ENCODE measurements at places on chromosomes 2 and 18.

- DNase-seq: peak; percentile 61
These were observed 27.2 kb upstream of the PTPN2 start for GRCh38 chr18:12911025-12911928.

DNA sequence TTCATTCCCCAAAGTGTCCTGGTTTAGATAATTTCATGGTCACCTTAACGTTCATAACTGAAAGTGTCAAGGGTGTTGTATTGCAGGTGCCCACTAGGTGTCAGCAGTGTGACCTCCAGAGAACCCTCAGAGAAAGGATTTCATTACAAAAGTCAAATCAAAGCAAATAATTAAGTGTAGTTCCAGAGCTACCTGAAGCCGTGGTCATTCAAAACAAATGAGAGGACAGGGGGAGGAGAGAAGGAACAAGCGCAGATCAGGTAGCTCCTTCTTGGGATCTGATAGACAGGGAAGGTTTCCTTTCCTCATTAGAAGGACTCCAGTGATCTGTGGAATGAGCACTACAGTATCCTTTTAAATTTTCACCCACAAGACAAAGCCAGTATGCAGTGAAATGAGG lies at the start of gene SLC9A4:
TSS of gene SLC9A4 (plus strand) at position 207 of the 400 bp plus-strand sequence. CDS start 534 bp downstream, outside the sequence.
- peak; percentile 54 for DNase-seq

DNA sequence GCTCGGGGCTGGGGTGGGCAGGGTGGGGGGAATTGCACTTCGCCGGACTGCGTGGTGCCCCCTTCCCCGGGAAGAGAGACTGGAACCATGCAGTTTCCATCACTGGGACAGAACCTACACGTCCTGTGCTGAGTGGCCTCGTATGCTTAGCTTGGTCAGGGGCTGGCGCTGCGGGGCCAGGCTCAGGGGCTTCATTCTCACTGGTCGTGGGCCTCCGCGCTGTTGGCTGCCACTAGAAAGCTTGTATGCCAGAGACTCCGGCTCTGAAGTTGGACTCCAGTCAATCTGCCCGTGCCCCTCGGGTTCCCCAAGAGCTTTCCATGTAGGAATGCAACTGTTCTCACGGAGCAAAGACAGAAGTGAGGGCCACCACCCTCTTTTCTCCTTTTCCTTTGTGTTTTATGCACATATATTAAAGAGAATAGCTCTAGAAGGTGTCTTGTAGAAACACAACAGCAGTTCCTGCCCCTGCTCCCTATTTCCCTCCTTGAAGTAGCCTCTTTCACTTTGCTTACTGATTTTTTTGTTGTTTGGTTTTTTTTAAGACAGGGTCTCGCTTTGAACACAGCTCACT lies 64.0 kb upstream of the YWHAQ start:
- no peak for DNase-seq

DNA sequence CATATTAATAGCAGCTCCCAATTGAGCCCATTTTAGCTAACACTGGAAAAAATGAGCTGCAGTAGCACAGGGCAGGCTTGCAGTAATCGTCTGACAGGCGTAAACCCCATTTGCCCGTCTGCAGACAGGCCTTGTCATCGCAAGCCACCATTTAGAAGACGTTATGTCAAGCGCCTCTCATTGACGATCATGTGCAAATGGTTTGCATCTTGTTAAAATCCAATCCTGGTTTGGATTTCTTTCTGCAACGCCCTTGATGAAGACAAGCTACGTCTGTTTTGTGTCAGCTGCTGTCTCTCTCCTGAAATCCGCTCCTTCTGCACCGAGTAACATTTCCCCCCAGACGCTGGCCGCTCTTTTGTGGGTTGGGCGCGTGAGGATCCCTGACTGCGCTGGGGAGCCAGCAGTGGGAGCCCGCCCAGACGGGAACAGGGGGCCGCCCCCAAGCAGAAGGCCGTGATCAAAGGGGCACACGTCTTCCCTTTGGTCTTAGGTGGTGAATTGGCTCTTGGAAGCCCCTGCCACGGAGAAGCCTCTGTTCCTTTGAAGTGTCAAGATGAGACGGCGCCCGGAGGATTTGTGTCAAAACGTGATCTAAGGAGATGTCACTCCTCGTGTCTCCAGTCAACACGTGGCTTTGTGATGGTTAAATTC lies 84.2 kb upstream of the GPC1 start:
- DNase-seq: no peak

GRCh38 chr2:218993345-218994315 lies at the start of gene CRYBA2:
TSS of gene CRYBA2 (minus strand) at chr2:218993422. CDS start at chr2:218993176, 246 bp downstream.
- DNase-seq: no peak

GRCh38 chr2:53058526-53058925 lies 709.1 kb upstream of the CHAC2 start:
- DNase-seq: no peak

- no peak for DNase-seq
These were observed 129.3 kb downstream of the NUP35 start for GRCh38 chr2:183253441-183254130.

GRCh38 chr2:70942396-70943204 lies 6.9 kb downstream of the ATP6V1B1 start:
- DNase-seq: no peak

DNA sequence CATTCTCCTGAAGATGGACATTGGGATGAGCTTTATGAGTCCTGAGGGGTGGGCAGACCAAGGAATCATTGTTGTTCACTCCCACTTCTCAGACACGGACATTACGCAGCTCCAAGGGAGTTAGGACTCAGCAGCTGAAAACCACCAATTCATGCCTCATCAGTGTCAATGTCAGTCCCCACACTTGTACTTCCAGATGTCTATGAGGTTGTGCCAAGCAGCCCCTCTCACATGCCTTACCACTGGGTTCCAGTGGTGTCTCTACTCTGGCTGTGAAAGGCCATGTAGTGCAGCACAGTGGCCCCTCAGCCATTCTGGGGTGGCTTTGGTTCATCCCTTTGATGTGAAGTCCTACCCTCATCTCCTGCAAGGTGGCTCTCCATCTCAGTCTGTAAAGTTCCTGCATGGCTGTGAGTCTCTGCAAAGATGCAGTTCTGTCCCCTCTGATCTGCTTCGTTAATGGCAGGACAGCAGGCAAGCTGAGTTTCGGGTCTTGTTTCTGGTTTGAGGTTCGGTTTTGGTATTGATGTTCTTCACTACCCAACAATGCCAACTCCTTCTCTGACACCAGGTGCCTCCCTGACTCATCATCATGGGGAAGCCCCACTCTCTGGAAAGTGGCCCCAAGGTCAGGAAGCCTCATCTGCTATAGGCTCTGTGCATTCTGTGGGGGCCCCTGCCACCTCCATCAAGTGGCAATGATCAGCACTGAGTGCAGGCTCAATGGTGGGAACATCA lies 14.0 kb upstream of the COL6A3 start:
- peak; percentile 20 for DNase-seq

DNA sequence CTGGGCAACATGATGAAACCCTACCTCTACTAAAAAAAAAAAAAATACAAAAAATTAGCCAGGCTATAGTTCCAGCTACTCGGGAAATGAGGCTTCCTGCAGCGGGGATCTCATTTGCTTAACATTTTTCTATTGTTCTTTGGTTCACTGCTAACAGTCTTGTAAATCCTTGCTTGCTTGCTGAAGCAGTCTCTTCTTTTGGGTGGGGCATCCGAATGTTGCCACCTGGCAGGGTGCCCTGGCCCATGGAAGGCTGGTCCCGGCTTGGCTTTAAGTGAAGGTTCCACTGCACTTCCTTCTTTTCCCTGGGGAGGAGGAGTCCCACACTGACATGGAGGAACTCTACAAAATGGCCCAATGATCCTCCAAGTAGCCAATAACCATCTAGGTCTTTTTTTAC lies 6.0 kb upstream of the ANKRD29 start:
- DNase-seq: no peak

GRCh38 chr2:46164529-46165301 lies 132.5 kb upstream of the EPAS1 start:
- no peak for DNase-seq

DNA sequence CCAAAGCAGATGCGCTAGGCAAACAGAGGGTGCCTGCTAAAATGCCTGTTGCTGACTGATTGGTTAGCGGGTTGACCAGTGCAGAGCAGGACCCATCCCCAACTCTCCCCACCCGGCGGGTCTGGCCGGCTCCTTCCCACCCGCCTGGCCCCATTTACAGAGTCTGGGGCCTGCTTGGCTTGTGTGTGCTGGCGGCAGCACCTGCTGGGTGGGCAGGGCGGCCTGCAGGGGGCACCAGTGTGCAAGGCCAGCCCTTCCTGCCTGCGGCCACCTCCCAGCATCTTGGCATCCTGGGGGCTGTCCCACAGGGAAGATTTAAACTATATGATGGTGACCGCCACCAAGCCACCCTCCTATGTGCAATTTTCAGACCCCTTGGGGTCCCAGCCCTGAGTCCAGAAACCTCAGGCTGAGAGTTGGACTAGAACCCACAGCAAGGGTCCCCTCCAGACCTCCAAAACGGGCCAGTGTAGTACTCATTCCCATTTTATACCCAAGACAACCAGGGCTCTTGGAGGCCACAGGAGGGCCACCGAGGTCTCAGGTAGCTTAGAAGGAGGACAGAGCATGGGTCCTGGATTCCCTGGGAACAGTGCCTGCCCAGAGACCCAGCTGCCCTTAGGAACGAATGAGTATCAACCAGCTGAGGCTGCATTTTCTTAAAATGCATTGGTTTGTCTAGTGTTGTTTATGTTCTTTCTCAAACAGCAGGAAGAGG lies 173.6 kb downstream of the SMAD7 start:
- peak; percentile 67 for DNase-seq

GRCh38 chr2:140498360-140498759 lies 1632.5 kb downstream of the LRP1B start:
- no peak for DNase-seq

DNA sequence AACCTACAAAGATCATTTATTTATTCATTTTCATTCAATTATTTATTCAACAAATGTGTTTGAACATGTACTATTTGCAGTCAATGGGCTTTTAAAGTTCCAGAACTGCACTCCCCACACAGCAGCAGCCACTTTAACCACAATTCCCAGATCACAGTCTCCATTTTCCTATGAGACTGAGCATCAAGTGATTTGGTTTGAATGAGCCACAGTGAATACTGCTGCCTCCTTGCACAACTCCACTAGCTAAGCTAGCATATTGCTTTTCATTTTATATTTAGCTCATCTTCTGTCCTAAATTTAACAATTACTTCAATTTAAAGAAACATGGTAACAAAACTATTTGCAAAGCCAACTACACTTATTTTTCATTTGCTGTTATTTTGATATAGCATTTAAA lies 353.4 kb upstream of the VRK2 start:
- no peak for DNase-seq

GRCh38 chr2:126932966-126933710 lies 34.4 kb downstream of the TEX51 start:
- no peak for DNase-seq

DNA sequence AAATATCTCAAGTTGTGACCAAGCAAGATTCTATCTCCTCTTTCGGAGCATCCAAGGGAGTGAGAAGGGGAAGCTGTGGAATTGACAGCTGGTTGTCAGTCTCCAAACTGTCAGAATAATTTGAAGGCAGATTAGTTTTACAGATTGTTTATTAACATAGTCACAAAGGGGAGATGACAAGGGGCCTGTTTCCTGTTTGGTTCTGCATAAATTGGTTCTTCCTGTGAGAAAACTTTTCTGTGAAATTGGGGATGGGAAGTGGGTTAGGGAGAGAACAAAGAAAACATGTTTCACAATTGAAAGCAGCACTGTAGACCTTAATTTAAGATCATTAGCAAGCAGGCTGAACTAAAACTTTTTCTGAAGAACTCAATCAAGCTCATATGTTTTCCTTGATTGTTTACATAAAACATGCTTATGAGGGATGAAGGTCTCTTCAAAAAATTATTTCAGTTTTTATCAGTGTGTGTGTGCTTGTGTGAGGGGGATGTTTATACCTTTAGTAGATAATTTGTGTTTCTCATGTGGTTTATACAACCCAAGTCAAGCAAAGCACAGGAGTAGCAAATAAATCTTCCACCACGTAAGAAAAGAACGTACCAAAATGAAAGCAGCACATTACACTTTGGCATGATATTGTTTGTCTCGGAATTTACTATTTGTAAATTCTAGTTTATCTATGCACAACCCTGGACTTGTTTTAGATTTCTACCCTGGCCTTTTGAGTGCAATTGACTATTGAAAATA lies 604.9 kb upstream of the CDH2 start:
- no peak for DNase-seq

GRCh38 chr2:174246944-174247381 lies 1.4 kb downstream of the OLA1 start:
- DNase-seq: no peak

DNA sequence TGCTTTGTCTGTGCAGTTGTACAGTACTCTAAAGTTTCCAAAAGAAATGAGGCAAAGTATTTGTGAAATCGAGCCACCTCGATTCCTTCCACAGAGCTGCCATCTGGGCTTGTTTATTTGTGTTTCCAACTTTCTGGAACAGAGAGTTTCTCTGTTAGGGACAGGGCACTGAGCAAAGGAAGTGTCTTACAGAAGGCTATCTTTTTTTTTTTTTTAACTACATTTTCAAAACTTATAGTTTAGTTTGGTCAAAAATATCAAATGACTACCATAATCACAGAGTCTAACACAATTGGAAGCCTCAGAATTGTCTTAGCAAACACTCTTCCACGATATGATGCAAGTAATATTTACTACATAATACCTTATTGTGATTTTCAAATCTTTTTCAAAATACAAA lies 796 bp downstream of the RFTN2 start:
- DNase-seq: no peak

- DNase-seq: peak; percentile 74
These were observed 15.3 kb downstream of the CHRNA1 start for GRCh38 chr2:174748948-174749347.

GRCh38 chr2:128498086-128498485 lies 179.4 kb upstream of the HS6ST1 start:
- no peak for DNase-seq

- no peak for DNase-seq
These were observed 66.1 kb upstream of the RGPD5 start for GRCh38 chr2:109727929-109728447.

- DNase-seq: peak; percentile 67
These were observed 35.5 kb upstream of the CTDP1 start for GRCh38 chr18:79644006-79644665.

DNA sequence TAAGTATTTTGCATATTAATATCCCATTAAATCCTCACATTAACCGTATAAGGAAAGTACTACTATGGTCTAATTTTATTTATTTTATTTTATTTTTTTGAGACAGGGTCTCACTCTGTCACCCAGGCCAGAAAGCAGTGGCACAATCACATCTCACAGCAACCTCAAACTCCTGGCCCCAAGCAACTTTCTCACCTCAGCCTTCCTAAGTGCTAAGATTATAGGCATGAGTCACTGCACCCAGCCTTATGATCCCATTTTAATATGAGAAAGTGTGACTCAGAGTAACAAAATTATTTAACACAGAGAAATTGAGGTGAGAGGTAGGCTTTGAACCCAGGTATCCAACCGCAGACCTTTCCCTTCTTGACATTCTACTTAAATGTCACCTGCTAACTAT lies 330.0 kb upstream of the POU3F3 start:
- DNase-seq: no peak

GRCh38 chr2:26612522-26613240 lies 28.5 kb downstream of the CIB4 start:
- no peak for DNase-seq

DNA sequence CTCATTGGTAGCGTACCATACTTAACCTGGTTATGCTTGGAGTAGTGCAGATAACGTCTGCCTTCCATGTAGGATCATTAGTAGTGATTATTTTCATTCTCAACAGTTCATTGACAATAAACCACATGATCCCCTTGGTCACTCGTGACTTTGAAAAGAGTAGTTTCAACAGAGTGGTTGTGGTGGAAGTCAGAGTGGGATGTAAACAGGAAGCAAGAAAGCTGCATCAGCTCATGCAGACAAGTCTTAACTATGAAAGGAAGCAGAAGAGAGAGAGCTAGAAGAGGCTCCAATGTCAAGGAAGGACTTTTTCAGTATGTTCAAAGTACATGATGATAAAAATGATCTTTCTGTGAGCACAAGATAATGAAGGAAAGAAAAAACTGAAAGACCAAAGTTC lies 287.4 kb downstream of the MBD2 start:
- DNase-seq: no peak

GRCh38 chr2:100043891-100044255 lies 98.5 kb downstream of the AFF3 start:
- no peak for DNase-seq
